NCI-H2227 treated with DMSO at 0.1 percent for 48 hours (cell line): ENCODE measurements at places on chromosomes 11 and 22.

- no peak for DNase-seq
Observed at GRCh38 chr22:27262361-27262760, 539.2 kb downstream of the MN1 start.

GRCh38 chr11:68457216-68457897 lies 3.2 kb upstream of the PPP6R3 start:
- no peak for DNase-seq

GRCh38 chr11:127472505-127472904 lies 471.9 kb upstream of the KIRREL3 start:
- no peak for DNase-seq

DNA sequence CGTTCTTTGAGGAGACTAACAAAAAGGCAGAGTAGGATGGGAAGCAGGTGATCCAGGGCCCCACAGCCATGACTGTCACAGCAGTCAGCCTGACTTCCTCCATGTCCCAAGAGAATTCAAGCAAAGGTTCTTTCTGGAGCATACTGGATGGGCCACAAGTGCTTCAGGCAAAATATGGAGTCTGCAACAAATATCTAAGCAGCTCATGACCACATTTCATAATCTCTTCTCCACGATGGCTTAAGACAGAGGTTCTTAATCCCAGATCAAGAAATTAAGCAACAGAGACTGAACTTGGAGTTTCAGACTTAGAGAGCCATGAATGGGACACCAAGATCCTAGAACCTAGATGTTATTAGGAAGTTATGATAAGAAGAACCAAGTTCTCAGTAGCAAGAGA lies 31.6 kb downstream of the GUCY1A2 start:
- DNase-seq: no peak

- DNase-seq: no peak
Observed at GRCh38 chr11:26742966-26743365, 21.1 kb upstream of the SLC5A12 start.

DNA sequence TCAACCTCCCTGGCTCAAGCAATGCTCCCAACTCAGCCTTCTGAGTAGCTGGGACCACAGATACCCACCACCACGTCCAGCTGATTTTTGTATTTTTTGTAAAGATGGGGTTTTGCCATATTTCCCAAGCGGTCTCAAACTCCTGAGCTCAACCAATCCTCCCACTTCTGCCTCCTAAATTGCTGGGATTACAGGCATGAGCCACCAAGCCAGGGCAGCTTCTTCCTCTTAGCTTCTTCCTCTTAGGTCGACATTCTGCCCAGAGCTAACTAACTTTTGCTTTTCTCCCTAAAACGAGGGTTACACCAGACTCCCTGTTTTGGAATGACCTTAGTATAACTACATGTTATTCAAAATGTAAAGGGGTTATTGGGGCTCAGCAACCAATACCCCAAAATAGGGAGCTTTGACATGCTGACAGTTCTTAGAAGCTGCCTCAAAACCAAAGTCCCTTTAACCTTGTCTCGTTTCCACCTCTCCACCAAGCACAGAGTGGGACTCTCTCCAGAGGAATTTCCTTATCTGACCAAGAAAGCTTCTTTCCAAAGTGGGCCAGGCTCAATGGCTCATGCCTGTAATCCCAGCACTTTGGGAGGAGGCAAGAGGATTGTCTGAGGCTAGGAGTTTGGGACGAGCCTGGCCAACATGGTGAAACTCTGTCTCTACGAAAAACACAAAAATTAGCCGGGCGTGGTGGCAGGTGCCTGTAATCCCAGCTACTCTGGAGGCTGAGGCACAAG lies 7.0 kb downstream of the HPS5 start:
- DNase-seq: no peak

DNA sequence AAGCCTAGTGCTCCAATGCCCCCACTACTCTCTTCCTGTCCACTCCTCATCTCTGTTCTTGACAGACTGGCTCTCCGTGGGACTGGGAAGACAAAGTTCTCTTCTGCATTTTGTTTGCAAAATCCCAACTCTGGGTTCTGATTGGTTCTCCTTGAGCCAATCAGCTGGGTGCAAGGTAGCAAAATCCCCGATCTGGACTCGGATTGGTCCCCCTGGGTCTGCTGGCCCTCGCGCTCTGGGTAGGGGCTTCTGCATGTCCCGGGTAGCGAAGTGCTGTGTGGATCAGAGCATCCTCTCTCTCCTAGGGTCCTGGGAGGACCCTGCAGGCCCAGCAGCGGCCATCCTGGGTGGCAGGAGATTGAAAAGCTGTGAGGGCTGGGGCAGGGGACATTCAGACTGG lies 22.3 kb upstream of the A4GALT start:
- DNase-seq: no peak
